ENCODE measurements at places on chromosomes 7 and 10.

- DNase-seq, result no peak
Measured at GRCh38 chr10:4586776-4587175, 239.2 kb upstream of the AKR1E2 start.

DNA sequence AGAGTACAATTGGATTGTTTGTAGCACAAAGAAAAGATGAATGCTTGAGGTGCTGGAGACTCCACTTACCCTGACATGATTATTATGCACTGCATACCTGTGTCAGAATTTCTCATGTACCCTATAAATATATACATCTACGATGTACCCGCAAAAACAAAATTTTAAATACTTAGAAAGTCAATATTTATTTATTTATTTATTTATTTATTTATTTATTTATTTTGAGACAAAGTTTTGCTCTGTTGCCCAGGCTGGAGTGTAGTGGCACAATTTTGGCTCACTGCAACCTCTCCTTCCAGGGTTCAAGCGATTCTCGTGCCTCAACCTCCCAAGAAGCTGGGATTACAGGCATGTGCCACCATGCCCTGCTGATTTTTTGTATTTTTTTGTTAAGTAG is 35.1 kb upstream of the EBF3 start:
- no peak for DNase-seq

DNA sequence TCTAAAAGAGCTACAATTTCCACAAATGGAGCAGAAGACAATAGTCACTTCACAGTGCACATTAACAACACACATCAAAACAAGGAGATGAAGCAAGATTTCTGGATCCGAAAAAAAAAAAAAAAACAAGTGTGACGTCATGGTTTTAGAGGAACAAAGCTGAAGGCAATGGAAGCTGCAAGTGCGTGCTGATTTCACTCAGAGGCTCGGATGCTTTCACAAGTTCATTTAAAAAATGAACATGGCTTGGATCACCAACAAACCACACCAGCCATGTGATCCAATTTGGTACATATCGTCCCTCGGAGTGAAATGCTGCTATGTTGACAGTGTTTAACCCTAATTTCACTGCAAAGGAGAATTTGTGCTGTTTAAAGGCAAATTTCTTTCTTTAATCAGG is 337.0 kb upstream of the PRKCQ start:
- DNase-seq, result no peak

DNA sequence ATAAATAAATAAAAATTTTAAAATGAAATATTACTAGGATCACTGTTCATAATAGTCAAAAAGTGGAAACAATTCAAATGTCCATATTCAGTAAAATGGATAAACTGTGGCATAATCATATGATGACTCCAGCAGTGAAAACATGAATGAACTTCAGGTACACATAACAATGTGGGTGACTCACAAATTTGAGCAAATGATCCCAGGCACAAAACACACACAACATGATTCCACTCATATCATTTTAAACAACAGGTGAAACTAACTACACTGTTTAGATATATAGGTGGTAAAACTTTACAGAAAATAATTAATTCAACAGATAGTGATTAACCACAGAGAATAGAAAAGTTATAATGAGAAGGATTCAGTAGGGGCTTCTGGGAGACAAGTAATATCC is 14.7 kb upstream of the SAMD8 start:
- DNase-seq, result no peak

DNA sequence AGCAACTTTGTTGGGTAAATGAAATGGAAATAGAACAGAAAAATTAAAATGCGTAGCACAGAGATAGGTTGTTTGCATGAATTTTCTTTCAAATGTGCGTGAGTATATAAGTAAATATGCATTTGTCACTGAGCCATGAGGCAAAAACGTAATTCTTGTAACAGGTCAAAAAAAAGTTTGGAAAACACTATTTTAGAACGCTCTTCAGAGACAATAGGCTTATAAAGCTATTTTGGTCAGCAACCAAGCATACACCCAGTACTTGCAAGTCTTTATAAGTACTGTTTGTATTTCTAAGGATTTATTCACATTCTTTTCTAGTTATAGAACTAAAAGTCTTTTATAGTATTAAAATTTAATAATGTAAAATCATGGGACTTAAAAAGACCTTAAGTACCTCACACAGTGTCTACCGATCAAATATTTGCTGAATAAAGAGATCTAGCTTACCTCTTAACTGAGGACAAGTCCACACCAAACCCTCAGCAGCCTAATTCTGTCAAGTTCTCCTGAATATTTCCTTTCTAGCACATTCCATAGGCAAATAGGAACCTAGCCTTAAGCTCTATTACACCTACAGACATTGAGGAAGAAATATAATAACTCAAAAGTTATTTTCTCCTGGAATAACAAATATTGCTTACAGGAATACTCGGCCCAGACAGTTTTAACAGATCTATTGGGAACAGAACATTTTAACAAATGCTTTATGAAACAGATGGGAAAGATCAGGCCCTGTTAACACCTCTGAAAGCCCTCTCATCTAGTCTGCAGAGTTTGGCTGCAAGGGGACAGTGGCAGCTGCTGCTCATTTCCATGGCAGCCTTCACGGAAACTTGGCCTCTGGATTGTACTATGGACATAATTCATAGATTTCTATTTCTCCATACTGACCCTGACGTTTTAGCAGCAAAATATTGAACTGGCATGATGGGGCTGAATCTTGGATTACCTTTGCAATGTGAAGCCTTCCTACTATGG is 8.8 kb downstream of the CRPPA start:
- DNase-seq, result no peak

DNA sequence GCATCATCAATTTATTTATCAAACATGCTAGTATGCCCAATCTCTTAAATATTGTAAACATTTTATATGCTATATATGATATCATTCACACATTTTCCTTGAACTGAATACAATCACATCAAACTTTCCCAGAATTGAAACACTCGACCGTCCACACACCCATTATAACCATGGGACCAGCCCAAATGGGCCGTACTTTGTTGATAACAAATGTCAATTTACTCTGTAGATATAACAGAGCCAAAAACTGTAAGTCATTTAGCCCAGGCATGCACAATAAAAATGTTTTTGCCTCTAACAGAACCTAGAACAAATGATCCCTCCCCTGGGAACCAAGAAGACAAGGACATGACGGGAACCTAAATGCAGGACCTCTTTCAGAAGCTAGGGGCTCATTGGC is 683 bp upstream of the ANKRD22 start:
- no peak for DNase-seq

DNA sequence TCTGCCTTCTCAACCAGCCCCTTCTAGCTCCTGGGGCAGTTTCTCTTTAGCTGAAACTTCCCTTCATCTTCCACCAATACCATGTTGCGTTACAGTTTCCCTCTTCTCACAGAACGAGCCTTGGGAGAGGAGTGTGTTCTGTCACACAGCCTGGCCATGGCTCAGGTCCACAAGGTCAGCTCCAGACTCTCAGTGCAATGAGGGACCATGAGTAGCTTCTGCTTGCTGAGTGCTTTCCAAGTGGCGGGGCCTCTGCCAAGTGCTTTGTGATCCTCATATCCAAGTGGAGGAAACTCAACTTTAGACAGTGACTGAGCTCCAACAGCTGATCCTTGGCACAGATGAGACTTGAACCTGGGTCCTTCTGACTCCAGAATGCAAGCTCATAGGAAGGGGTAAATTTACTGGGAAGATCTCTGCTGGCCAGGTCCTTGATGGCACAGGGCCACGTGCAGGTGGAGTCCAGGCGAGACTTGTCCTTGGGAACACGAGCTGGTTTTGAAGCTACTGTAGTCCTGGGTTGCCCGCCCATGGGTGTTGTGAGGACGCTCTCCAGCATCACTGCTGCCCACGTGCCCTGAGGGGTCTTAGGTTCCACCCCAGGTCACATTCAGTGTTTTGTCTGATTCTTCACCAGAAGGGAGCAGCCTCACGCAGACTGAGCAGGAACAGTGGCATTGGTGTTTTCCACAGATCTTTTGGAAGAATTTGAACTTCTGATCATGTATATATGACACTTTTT is 238.0 kb downstream of the EBF3 start:
- no peak for DNase-seq

All from activated CD4-positive, alpha-beta T cell treated with anti-CD3 and anti-CD28 coated beads for 48 hours (primary cell).